ENCODE measurements at places on chromosomes 4 and X.
A peak's percentile ranks its signal among the peaks of the same experiment; 100 is the strongest.

DNA sequence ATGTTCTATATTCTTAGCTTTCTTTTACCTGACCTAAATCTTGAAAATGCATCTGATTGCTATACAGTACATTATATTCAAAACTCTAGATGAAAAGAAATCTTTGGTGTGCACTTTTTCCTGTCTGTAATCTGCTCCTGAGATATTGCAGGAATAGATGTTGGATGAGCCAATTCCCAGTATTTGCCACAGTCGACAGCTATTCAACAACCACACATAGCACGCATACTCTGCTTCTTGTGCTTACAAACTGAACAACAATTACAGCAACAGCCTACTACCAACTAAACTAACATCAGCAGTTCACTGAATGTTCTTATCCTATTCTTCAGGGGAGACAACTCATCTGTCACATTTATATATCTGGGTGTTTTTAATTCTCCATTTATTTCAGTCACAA, 573.9 kb upstream of the GRID2 start:
- no peak for DNase-seq

- DNase-seq = no peak
Measured at GRCh38 chr4:148344352-148344751, 97.9 kb downstream of the NR3C2 start.

- no peak for DNase-seq
Measured at GRCh38 chr4:40211224-40212185, 14.7 kb downstream of the RHOH start.

GRCh38 chrX:25754399-25754798, 383.7 kb upstream of the MAGEB18 start:
- no peak for DNase-seq

DNA sequence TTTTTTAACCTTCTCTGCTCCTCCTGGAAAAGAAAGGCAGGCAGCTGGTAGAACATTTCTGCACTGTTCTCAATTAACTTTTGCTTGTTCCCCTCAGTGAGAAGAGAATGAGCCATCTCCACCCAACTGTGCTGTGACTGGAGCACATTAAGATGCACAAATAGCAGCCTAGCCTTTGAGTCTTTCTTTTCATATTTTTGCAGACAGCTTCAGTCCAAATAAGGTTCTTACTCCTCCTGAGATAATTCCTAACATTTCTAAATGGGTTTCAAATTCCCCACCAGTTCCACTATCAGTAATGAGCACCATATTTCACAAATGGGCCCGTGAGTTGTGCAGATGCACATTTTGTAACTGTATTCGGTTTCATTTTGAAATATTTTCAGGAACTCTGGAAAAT, 118.6 kb downstream of the SPCS3 start:
- DNase-seq = no peak

- peak; percentile 84 for DNase-seq
Measured at GRCh38 chrX:276581-277201, 4.5 kb upstream of the PLCXD1 start.

DNA sequence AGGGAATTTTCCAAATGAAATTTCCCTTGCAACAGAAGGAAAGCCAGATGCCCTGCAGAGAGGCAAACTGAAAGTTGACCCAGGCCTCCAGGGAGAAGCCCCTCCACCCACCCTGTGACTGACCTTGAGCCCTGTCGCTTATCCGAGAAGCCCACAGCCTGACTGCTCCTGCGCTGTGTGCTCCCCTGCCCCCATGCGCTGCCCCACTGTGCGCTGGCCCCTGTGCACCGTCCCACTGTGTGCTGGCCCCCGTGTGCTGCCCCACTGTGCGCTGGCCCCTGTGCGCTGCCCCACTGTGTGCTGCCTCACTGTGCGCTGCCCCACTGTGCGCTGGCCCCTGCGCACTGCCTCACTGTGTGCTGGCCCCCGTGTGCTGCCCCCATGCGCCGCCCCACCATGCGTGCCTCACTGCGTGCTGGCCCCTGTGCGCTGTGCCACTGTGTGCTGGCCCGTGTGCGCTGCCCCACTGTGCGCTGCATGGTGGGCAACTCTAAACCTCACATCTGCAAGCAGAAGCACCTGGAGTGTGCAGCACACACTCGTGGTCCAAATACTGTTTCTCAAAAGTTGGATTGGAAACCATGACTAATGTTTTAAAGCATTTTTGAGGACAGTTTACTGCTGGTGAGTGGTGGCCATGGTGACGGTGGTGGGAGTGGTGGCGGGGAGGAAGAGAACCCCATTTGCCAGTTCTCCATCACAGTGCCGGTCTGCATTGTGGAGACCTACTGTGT, 8.3 kb upstream of the GRPEL1 start:
- DNase-seq = no peak

DNA sequence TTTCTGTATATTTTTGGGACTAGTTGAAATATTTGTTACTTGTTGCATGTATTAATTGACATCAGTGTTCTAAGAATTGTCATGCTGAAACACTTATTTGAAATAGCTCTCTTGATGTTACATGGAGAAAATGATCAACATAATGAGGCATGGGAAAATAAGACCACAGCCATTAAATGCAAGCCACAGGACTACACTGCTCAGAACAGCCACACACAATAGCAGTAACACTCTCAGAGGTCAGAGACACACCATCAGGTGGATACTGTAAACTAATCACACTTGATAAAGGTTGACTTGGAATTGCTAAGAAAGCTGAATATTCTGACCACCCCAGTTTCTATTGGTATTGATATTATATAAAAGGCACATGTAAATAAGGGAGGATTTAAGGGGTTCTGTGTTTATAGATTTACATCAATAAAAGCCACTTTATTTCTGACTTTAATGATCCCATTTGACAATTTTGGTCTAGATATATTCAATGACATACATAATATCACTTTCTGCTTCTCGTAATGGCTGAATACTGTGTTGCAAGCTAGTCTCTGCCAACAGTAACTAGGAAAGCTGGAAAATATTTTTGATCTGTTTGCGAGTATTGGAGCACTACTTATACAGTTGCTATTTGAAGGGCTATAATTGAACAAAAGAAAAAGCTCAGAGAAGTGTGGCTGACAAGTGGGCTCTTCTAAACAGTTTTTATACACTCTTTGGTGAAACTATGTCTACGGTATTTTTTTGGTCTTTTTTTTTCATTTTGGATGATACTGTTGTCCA, 876.5 kb upstream of the INTU start:
- no peak for DNase-seq

DNA sequence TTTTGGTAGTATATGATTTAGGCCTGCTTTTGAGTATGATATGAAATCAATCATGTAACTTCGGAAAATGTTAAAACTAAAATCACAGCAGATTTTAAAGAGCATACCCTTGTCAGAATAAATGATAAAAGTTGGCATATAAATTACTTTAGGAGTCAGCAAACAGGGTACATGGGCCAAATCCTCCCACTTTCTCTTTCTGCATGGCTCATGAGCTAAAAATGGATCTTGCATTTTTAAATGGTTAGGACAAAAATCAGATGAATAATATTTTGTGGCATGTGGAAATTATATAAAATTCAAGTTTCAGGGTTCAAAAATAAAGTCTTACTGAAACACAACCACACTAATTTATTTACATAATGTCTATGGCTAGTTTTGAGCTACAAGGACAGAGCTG, 214.9 kb downstream of the GASK1B start:
- DNase-seq = no peak

DNA sequence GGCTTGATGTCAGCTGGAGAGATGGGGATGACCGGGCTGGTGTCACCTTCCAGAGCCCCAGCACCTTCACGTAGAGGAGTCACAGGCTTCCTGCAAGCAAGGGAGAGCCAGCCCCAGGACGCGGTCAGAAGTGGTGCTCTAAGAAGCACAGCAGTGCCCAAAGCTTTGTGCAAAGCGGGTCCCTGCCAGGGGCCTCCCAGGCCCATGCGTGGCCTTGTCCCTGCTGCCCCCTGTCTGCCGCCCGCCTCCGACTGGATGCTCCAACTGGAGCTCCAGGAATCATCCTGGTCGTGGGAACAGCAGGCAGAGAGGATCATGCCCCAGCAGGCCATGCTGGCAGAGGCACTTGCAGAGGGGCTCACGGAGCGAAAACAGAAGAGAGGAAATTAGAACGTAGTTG, 40.1 kb upstream of the LRPAP1 start:
- DNase-seq = no peak

DNA sequence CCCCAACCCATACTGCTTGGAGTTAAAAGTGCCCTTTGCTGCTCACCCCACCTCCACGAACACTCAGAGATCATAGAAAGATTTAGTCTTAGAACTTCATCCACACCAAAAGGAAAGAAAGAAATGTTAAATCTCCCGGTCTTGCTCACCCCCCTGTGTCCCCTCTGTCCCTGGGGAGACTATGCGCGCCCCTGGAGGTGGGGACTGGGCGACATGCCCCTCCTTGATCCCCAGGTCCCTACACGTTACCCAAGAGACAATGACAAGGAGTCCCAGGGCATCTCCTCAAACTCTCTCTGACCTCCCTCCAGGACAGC, 620 bp downstream of the ITM2A start:
- DNase-seq = no peak

GRCh38 chr4:2370597-2371320, 47.7 kb downstream of the ZFYVE28 start:
- DNase-seq = no peak

DNA sequence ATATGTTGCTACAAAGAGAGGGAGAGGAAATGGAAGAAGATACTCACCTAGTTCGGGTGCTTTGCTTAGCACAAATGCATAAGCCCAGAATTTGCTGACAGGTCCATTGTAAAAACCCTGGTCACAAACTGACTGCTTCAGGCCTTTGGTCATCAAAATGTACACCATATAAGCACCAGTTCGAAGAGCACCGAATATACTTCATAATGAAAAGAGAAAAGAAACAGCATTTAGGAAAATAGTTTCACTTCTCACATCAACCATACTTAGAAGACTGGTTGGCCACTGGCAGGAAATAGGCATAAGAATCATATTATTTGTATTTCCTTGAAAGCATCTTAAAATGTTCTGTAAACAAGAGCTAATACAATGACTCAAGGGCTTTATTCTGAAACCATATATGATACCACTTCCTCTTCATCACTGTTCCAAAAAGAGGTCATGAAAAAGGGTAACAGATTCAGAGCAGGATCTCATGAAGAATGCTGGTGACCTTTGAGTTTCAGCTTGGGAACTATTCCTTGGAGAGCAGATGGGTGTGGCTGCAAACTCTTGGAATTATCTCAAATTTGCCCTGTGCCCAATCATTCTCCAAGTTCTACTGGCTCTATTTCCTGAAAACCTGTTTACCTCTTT, 138.7 kb downstream of the ELOVL6 start:
- no peak for DNase-seq

DNA sequence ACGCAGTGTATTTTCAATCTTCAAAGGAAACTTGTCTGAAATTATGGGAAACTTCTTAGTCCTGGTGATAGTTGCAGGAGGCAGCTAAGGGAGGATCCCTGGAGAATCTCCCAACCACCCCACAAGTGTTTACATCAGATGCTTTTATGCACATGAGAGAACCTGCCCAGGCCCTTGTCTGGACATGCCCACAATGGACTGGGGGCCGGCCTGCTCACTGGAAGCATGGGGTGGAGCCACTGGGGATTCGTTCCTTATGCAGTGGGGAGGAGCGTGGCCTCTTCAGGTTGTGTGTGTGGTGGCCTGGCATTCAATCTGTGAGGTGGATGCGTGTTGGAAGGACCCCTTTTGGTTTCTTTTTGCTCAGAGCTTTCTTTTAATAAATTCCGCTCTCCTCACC, 398.7 kb upstream of the PPP1R2C start:
- no peak for DNase-seq

DNA sequence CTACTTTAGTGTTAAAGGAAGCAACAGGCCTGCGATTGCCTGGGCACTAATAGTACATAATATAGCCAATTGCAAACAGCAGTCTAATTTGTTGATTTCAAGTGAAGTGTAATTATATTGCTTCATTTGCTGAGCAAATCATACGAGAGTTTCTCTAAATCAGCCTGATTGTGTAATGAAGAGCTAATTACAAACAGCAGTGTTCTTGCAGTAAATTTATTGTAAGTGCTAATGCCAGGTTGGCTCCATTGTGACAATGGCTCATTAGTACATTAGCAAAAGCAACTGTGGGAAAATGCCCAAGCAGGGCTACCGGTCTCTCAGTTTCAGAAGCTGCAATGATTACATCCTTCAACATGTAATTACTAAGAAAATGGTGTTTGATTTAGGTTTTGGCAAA, 591.5 kb downstream of the GALNTL6 start:
- DNase-seq = no peak

DNA sequence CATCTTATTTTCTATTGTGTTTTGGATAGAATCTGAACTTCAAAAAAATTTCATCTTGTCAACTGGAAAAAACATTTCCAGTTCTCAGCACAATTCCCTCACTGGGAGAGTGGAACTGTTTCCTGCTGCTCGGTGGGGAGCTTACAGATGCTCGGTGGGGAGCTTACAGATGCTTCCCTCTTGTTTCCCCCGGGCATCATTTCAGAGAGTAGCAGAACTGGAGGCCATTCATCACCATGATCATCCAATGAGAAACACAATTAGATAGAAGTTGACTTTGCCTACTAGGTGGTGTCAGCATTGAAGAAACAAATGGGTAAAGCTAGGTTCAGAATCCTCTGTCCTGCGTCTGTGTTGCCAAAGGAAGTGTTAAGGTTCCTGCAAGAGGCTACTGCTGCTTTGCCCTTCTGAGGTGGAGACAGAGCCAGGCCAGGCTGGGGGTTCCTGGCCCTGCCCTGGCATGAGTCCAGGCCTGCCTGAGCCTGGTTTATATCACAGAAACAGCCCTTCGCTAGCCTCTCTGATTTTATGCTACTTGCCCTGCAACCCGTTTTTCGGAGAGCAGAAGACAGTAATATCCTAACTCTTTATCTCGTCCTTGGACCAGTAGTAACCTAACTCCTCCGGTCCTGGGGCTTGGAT, 70.6 kb downstream of the TAPT1 start:
- no peak for DNase-seq

- no peak for DNase-seq
Measured at GRCh38 chr4:3192188-3192587, 56.8 kb upstream of the MSANTD1 start.

DNA sequence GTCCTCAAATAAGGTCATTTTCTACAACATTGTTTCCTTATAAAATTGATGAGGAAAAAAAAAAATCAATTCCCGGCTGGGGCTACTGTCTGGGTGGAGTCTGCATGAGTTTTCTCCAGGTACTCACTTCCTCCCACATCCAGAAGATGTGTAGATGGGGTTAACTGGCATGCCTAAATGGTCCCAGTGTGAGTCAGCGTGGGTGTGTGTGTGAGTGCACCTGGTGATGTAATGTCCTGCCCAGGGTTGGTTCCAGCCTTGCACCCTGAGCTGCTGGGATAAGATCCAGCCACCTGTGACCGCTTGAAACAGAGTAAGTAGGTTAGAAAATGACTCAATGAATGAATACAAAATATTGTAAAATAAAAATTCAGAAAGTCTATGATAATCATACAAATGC, 11.1 kb downstream of the USP26 start:
- DNase-seq = peak; percentile 73

- DNase-seq = no peak
Measured at GRCh38 chr4:162403419-162403818, 239.6 kb upstream of the FSTL5 start.

GRCh38 chr4:32560306-32560705, 1840.1 kb downstream of the PCDH7 start:
- DNase-seq = no peak

DNA sequence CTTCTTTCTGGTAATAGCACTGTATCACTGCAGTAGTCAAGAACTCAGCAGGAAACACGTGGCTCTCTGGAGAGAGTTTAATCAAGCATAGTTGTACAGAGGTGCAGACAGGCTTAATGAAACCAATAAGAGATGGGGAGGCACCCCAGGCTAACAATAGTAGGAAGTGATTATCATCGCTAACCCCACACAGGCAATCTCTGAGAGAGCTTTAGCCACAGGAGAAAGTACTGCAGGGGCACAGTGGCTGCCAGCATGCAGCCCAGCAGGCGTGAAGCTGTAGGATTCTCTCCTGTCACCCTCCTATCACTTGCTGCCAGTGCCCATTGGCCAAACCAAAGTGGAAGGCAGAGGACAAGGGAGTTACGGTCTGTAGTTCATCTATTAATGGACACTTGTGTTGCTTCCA, 450.0 kb upstream of the RASGEF1B start:
- no peak for DNase-seq

Data from RWPE2 (cell line).